ENCODE measurements at places on chromosomes 3 and 15.
A peak's percentile ranks its signal among the peaks of the same experiment; 100 is the strongest.

- no peak for DNase-seq
Measured at GRCh38 chr3:128351546-128351945, 115.1 kb downstream of the DNAJB8 start.

DNA sequence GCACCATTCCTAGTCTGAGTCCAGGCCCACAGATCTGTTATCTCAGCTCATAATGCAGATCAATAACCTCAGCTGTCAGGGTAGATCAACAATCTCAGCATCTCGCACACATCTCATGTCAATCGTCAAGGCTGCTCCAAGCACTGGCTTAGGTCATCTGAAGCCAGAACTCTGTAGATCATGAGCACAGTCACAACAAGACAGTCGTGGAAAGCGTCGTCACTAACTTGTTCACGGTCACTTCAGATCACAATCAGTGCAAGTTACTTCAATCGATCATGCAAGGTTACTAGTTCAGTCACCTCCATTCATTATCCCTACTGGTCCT lies 71.8 kb downstream of the RBPMS2 start:
- no peak for DNase-seq

DNA sequence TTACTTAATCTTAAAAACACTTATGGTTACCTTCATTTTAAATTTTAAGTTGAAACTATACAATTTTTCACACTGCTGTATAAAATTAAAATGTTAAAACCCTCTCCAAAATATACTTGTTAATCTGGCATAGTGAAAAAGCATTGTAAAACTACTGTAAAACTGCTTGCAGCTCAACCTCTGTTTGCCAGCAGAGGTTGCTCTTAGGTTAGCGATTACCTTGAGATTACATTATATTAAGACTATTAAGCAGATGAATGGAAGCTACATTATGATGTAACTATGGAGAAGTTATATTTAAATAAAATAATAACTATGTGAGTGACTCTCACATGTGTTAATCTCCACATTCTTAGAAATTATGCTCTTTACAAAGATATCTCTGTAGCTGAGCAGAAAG lies 143.6 kb upstream of the SLITRK3 start:
- no peak for DNase-seq

DNA sequence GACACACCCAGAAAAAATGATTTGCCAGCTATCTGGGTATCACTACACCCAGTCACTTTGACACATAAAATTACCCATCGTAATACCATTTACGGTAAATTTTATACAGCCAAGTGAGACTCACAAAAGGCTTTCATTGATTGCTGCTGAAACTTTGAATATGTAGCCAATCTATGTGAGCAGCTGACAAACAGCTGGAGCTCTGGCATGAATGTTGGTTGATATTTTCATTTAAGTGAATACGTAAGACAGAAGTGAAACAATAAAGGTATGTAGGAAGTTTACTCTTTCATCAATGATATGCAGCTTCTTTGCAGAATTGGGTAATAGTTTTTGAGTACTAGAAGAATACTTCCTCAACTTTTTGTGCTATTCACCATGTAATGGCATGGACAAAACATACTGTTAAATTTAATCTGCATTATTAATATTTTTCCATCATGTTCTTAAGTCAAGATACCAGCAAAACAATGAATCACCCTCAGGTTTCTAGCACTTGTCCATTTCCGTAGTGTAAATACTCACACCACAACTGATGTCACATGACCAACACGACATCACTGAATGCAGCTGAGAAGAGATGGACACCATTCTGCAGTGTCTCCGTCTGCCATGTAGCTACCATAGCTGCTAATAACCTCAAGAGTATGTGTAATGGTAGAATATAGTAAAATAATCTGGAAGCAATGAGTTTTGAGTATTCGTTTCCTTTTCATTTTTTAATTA lies 205.9 kb upstream of the HES1 start:
- no peak for DNase-seq

GRCh38 chr15:38202361-38202760 lies 50.3 kb upstream of the SPRED1 start:
- no peak for DNase-seq

GRCh38 chr3:156834435-156834834 lies 8.3 kb downstream of the LEKR1 start:
- no peak for DNase-seq

DNA sequence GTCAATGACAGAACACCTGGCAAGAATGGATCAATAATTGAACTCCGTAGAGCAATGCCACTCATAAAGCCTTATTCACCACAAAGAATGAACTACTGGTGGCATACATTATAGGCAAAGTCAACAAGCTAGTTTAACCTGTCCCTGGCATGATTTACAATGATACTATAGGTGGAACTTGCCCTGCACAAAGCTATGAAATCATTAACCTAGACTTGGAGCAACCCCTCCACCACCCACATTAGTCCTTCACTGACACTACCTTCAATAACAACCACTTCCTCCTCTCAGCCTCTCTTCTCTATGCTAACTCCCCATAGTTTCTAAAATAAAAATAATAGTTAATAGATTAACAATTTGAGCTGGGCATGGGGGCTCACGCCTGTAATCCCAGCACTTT lies 54.4 kb downstream of the ACAP2 start:
- no peak for DNase-seq

DNA sequence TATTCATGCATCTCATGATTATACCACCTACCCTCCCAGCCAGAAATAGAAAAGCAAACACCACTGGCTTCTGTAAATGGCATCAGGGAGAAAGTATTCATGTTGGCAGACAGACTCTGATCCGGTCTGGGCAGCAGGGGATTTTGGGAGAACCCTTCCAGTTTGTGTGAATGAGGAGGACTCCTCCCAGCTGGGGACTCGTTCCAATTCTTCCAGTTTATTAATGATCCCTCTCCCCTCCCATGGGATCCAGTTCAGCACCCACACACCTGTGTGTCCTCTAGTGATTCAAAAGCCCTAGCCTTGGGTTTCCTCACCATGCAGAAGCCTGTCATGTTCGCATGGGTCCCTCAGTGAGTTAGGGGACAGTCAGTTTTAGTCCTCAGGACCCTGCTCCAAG lies 110.9 kb downstream of the IQSEC1 start:
- no peak for DNase-seq

GRCh38 chr15:56286213-56286612 lies 42.5 kb upstream of the RFX7 start:
- DNase-seq = no peak

- DNase-seq = no peak
Measured at GRCh38 chr3:4310971-4311370, 7.8 kb downstream of the SETMAR start.

- no peak for DNase-seq
Measured at GRCh38 chr3:94967196-94967595, 904.3 kb downstream of the NSUN3 start.

- DNase-seq = no peak
Measured at GRCh38 chr3:22492342-22492741, 710.8 kb upstream of the UBE2E2 start.

GRCh38 chr15:98745179-98745578 lies 96.8 kb downstream of the IGF1R start:
- DNase-seq = no peak

DNA sequence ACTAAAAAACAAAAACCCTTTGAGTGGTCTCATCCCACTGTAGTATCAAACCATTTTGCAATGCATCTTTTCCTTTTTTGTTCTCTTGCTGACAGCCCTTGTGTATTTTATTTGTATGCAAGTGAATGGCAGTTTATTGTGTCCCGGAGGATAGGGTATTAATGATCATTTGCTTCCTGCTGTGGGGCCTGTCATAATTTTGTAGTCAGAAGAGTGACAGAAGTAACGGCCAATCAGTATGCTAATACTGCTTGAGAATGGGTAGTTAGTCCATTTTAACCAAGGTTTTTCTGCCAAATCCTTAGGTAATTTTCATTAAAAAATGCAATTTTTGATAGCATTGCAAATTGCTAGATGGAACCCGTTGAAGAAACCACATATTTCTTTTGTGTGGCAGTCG lies 75.5 kb upstream of the PLSCR5 start:
- DNase-seq = no peak

DNA sequence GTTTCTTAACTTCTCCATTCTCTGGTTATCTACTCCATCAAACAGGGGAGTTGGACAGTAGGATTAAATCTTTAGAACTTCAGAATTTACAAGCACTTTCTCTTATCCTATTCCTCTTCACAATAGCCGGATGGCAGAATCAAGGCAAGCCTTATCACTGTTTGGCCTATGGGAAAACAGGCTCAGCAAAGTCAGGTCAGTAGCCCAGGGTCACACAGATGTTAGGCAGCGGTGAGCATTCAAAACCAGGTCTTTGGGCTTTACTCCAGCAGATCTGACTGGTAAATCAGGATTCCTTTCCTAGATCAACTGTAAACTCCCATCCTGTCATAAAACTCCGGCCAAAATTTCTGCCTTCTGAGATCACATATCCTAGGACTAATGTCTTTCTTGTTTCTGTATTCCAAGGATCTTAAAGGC lies 258.4 kb downstream of the OPA1 start:
- DNase-seq = no peak

DNA sequence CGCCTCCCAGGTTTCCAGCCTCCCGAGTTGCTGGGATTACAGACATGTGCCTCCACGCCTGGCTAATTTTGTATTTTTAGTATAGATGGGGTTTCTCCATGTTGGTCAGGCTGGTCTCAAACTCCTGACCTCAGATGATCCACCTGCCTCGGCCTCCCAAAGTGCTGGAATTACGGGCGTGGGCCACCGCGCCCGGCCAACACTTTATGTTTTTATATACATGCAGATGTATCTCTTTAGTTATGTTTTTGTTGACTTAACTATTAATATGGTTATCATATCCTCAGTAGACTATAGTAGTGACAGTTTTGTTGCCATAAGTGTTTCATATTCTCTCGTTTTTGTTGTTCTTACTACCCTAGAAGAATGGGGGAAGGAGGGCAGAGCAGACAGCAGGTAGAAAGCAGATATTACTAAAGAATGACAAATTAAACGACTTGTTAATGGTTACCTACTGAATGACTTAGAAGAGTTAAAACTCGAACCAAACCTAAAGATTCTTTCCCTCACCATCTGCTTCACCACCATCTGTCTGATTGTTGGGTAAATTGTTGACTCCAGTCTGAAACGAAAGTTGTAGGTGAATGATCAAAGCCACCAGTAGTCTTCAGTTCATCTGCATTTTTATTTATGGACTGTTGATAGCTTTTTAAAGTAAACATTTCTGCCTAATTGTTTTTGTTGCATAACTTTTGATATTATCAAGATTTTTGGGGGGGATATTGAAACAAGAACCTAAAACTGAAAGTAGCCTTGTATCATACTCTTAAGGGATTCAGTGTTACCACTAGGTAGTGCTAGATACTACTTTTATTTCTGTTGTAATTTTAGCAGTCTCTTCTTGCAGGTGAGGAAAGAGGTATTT lies 89.3 kb downstream of the RASA2 start:
- DNase-seq = peak; percentile 13

- no peak for DNase-seq
Measured at GRCh38 chr3:88131695-88132094, 18.1 kb upstream of the C3orf38 start.

- DNase-seq = no peak
Measured at GRCh38 chr3:157126365-157126764, 33.6 kb downstream of the CCNL1 start.

GRCh38 chr3:70556056-70556455 lies 243.6 kb upstream of the MDFIC2 start:
- no peak for DNase-seq

DNA sequence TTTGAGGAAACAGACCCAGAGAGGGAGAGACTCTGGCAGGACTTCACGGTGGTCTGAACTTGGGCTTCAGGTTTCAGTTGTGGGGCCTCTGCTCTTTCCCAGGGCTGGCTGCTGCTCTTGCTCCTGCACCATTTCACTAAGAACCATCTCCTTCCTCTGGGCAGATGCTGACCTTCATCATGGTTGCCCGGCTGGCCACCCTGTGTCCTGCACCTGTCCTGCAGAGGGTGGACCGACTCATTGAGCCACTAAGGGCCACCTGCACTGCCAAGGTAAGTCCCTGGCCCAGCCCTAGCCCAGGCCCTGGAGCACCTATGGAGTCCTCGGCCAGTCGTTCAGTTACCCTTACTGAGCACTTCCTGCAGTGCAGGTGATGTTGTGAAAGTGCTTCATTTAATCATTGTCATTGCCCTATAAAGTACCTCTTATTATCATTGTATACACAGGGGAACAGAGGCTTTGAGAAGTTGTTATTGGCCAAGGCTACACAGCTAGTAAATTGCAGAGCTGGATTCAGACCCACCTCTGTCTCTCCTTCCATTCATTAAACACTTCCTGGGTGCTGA lies 10.0 kb downstream of the RPL32 start:
- DNase-seq = no peak

DNA sequence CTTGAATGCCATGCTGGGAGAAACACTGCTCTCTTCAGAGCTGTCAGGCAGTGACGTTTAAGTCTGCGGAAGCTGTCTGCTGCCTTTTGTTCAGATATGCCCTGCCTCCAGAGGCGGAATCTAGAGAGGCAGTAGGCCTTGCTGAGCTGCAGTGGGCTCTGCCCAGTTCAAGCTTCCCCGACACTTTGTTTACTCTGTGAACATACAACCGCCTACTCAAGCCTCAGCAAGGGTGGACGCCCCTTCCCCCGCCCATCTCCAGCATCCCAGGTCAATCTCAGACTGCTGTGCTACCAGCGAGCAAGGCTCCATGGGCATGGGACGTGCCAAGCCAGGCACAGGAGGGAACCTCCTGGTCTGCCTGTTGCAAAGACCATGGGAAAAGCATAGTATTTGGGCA lies 99.7 kb downstream of the TAFA4 start:
- DNase-seq = no peak

DNA sequence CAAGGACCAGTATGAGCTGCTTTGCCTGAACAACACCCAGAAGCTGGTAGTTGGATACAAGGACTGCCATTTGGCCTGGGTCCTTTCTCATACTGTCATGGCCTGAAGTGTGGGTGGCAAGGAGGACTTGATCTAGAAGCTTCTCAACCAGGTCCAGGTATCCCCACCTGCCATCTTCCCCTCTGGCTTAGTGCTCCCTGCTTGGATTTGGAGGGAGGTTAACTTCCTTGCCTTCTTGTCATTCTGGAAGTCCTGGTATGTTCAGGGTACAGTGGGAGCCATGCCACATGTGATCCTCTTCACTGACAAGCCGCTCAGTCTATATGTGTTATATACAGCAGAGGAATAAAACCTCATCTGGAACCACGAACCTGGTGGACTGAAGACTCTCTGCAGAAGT lies 37.7 kb upstream of the TOPBP1 start:
- no peak for DNase-seq

DNA sequence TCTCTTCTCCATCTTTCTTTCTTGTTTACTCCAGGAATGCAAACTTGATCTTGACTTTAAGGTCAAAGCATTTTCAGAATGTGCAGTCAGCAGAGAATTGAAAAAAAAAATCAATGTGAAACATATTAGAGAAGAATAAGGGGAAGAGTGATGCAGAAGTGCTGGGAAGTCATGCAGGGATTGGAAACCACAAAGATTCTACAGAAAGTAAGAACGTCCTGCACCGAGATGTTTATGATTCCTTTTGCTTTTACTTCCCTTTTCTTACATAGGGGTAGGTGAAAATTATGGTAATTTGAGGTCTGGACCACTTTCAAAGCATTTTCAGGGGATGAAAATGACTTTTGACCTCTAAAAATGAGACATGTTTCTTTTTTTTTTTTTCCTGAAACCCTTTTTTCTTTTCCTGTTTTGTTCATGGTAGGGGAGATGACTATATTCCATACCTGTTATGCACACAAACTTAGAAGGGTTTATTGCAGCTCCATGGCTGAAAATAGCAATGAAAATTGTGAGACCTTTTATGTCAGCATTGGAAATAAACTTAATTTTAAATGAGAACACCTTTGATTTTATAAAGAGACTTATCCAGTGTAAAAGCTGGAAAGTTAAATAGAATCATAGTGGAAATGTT lies 623.5 kb upstream of the TBL1XR1 start:
- DNase-seq = peak; percentile 2

GRCh38 chr3:51997935-51998596 lies 2.4 kb upstream of the RPL29 start:
- no peak for DNase-seq

GRCh38 chr15:69897061-69897460 lies 200.7 kb downstream of the TLE3 start:
- no peak for DNase-seq
